Astrocyte of the hippocampus (primary cell): ENCODE measurements at places on chromosomes 13 and 19.
A peak's percentile ranks its signal among the peaks of the same experiment; 100 is the strongest.

DNA sequence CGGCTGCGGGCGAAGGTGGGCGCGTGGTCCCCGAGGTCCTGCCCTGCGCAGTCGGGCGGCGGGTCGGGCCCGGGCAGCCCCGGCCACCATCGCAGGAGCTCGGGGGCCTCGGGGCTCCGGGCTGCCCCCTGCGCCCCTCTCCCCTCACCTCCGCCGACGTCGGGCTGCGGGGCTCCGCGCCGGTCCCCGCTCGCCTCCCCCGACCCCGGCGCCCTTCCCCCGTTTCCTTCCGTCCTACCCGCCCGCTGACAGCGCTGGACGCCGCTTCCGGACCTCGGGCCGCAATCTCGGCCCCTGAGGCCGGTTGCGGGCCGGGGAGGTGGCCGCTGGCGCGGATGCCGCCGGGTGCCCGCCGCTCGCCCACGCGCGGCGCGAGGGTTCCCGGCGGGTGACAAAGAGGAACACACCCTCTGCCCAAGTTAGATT lies 720 bp downstream of the FARP1 start:
- DNase-seq: peak; percentile 54

DNA sequence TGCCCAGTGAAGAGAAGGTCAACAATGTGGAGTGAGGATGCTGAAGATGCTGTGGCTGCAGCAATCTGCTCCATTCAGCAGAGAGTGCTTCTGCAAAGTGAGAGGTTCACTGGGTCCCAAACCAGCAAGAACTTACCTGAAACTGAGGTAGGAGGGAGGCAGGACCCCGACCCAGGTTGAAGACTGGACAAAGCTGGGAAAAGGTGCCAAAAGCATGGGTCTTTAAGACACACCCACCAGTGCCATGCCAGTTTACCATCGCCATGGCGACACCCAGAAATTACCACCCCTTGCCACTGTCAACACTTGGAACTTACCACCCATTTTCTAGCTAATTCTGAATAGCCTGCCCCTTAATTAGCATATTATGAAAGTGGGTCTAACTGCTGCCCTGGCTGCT lies 70.7 kb downstream of the RGCC start:
- no peak for DNase-seq

- DNase-seq: no peak
Measured at GRCh38 chr19:38047049-38047438, 140.0 kb downstream of the SIPA1L3 start.

- DNase-seq: no peak
Measured at GRCh38 chr13:41720839-41721561, 239.9 kb downstream of the VWA8 start.

DNA sequence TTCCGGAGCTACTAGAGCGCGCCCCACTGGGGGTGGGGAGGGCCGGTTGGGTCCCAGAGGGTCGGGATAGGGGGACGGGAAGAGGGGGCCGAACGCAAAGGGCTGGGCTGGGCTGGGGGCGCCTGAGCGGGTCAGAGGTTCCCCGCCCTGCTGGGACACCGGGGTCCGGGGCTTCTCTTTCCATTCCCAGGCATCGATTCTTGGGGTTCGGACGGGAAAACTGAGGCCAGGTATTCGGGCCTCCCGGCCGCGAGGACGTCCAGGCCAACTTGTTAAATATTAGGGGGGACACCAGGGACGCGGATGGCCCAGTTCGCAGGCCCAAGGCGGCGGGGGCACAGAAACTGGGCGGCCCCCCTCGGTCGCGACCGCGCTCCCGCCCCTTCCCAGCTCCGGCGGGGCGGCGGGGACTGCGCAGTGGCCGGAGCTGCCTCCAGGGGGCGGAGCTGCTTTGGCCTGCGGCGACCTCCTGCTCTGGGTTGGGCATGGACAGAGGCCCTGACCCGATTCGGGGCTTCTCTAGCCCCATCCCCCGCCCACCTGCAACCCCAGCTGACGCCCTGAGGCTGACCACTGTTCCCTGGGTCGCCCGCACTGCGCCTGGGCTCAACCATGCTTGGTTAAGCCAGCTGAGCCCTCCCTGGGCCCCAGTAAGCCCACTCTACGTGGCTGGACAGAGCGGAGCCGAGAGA lies 1.2 kb upstream of the KLF16 start:
- peak; percentile 84 for DNase-seq

DNA sequence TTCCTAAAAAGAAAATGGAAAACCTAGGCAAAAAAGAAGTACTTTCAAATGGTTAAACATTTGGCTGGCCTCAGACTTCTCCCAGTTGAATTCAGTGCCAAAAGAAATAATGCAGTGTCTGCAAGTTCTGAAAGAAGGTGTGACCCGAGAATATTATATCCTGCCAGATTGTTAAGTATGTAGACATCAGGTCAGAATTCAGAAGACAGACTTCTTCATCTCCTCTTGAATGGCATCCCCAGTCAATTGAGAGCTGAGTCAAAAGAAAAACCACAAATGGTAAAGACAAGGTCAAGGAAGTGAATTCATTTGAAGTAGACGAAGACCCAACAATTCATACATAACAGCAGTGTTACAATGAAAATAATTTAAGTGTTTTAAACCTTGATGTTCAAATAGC lies 194.5 kb downstream of the NBEA start:
- DNase-seq: no peak

- no peak for DNase-seq
Measured at GRCh38 chr13:109867766-109868165, 81.4 kb upstream of the IRS2 start.

DNA sequence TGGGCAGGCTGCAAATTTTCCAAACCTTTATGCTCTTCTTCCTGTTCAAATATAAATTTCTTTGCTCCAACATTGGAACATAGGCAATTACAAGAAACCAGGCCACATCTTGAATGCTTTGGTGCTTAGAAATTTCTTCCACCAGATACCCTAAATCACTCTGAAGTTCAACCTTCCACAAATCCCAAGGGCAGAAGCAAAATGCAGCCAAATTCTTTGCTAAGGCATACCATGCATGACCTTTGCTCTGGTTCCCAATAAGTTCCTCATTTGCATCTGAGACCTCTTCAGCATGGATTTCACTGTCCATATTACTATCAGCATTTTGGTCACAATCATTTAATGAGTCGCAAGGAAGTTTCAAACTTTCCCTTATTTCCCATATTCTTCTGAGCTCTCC lies 130.9 kb downstream of the DIAPH3 start:
- no peak for DNase-seq

DNA sequence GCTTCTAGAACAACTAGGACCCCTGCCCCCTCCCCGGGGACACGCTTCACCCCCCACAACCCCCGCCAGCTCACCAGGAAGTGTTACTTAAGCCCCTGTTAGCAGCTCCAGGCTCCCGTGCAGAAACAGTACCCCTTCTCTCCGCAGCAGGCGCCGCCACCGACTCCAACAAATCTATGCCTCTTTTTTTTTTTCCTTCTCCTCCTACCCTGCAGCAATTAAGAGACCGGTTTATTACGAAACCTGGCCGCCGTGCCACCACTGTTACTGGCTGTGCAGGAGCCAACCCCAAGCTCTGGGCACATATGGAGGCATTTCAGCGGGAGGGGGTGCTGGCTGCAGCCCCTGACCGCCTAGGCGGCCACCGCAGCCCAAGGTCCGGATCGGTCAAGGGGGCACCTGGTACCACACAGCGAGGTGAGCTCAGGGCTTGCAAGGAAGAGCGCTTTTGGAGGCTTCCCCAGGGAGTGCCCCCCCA lies 2.4 kb downstream of the GADD45B start:
- peak; percentile 70 for DNase-seq

DNA sequence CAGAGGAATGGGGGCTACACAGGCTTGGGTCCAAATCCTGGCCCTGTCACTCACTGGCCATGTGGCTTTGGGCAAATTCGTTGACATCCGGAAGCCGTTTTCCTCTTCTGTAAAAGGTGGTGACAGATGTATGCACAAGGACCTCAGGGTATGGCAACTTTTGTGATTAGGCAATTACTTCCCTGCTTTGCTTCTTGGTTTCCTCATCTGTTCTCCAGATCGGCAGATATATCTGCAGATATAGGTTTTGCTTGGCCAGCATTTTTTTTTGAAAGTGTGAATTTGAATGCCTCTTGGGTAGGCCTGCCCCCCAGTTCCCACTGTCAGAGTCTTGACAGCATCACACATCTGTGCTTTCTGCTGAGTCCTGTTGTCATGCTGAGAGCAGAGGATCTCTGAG lies 17.7 kb downstream of the TMEM272 start:
- no peak for DNase-seq

- no peak for DNase-seq
Measured at GRCh38 chr19:51469162-51469561, 9.2 kb upstream of the CEACAM18 start.

DNA sequence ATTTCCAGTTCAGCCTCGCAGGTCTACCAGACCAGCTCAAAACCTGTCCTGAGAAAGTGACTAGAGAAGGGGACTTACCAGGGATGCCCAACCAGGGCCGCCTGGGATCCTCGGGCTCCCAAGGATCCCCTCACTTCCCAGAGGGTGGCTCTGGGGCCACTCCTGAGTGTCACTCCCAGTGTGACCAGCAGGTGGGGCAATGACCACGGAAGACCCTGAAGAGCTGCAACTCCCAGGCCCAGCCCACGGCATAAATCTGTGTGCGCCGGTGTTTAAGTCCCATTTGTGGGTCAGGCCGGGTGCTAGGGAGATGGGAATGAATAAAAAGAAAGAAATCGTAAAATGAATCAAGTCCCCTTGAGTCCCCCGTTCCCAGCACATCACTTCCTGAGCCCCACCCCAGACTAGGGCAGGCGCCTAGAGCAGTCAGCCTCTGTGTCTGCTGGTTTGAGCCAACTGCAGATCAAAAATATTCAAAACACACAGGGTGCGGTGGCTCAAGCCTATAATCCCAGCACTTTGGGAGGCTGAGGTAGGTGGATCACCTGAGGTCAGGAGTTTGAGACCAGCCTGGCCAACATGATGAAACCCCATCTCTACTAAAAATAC lies 10.7 kb downstream of the PTGIR start:
- peak; percentile 88 for DNase-seq

GRCh38 chr13:72559716-72560115 lies 167.7 kb downstream of the MZT1 start:
- DNase-seq: no peak

DNA sequence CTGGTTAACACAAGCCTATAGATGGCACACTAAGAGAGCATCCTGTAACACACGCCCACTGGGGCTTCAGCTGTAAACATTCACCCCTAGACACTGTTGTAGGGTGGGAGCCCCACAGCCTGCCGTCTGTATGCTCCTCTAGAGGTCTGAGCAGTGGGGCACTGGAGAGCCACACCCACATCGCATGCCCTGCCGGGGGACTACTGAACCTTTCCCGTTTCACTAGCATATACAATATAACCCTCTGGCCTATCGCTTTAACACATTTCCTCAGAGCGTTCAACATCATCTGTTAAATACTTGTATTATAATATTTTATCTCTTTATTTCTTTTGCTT lies 73.4 kb downstream of the PCDH9 start:
- no peak for DNase-seq

- no peak for DNase-seq
Measured at GRCh38 chr13:89455225-89455624, 1784.1 kb downstream of the SLITRK5 start.

DNA sequence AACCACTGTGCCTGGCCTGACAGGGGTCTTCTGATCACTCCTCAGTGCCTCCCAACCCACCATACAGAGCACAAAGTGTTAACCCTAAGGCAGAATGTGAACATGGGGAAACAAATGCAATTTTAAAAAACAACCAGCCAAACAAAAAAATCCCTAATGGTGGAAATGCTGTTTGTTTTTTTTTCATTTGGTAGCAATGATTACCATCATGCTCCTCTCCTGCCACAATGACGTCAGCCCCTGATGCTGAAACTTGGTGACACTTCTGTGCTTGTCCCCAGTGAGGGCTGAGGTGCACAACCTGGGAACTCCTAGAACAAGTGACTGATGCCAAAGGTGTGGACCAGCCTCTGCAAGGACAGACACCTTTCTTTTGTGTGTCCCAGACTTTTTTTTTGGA lies 4.0 kb upstream of the TSPAN16 start:
- no peak for DNase-seq

- peak; percentile 97 for DNase-seq
Measured at GRCh38 chr19:12365236-12366162, at the start of gene ZNF442. TSS of gene ZNF442 (minus strand) at chr19:12365683. CDS start at chr19:12363631, 2,052 bp downstream.

DNA sequence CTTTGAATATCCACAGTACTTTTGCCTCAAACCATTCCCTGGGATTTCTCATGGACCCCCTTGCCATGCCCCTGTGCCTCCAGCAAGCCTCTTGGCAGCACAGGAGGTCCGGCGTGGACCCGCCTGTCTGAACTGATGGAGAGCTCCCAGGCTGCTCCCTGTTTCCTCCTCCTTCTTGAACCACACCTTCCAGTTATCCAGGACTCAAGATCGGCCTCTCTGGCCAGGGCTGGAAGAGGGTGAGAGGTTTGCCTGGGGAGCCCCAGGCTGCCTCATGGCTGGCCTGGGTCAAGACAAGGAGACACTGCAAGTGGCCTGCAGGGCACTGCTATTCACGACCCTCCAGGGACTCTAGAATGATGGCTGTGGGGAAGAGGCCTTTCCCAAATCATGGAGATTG lies 93.6 kb upstream of the WASF3 start:
- no peak for DNase-seq

- peak; percentile 44 for DNase-seq
Measured at GRCh38 chr13:35882722-35883497, 248.3 kb downstream of the DCLK1 start.

- no peak for DNase-seq
Measured at GRCh38 chr13:52125547-52125946, 3.3 kb downstream of the NEK5 start.

DNA sequence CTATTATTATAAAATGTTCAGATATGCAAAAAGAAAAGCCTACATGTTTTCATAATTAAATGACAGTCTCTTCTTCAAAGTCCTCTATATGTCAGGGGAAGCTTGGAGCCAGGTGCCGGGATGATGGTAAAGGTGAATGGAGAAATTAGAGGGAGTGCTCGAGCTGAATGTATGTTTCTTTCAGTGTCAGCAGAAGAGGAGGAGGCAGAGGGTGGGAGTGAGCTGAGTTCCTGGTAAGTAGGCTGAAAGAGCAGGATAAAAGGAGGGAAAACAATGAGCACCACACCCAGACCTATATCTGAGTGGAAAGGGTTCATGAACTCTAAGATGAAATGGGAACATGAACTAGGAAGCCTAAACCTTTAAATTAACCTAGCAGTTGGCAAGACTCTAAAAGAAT lies 307.6 kb upstream of the NBEA start:
- no peak for DNase-seq

DNA sequence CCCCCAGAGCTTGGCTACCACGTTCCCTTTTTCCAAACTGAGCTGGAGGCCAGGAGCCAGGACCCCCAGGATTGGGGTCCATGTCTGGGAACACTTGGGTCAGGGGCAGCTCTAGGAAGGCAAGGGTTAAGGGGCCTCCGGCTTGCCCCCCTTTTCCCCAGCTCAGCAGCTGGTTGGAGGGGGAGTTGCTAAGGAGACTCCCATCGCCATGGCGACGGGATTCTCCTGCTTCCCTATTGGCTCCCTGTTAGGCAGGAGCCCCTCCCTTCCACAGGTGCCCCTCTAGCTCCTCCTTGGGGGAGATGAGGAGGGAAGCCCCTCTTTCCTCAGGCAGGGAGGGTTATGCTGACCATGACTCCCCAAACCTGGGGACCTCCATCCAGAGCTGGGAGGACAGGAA lies 33.9 kb downstream of the PDE4A start:
- DNase-seq: peak; percentile 26

DNA sequence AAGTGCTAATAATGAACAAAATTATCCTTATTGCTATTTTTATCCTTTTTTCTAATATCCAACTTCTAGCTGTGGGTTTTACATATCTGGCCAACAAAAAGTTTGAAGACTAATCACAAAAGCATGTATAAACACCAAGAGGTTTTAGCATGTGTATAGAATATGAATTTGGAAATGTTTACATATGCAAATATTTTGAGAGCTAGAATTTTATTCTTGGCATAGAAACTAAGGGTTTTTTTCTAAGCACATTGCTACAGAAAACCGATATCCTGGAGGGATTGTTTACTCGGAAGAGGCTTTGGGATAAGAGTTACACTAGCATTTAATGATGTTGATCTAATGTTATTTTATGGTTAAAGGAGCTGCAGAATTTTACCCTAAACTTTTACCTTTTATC lies 392.1 kb downstream of the EFNB2 start:
- no peak for DNase-seq
